ENCODE measurements at places on chromosomes 6 and 20. TPM values are rescaled to one million over a fixed set of nuclear protein-coding genes. Genes with fewer than 3 reads are reported as not detected.

Gene SLC26A8
- total RNA-seq, result 0.07 TPM

Gene CLIC5
- total RNA-seq, result under 0.01 TPM

Gene FAM83C
- not detected for total RNA-seq

Gene CCN6
- 0.10 TPM for total RNA-seq

Gene CD40
- 8.8 TPM for total RNA-seq

Gene GPR6
- not detected for total RNA-seq

Gene HLA-DQA2
- not detected for total RNA-seq

Gene FAM217A
- total RNA-seq, result not detected

Gene MPC1
- total RNA-seq, result 17.7 TPM

Gene CST5
- not detected for total RNA-seq

Gene COMMD7
- total RNA-seq, result 28.7 TPM

Gene TNNC2
- total RNA-seq, result 0.39 TPM

Gene TP53INP2
- 7.6 TPM for total RNA-seq

Gene TCP1
- 304 TPM for total RNA-seq

Gene ESR1
- total RNA-seq, result 1.8 TPM

Gene CEBPB
- 54.6 TPM for total RNA-seq

Gene CDH4
- 0.10 TPM for total RNA-seq

Gene RCAN2
- total RNA-seq, result 2.3 TPM

Gene MAFB
- total RNA-seq, result 0.79 TPM

Gene PTCHD4
- total RNA-seq, result 4.4 TPM

Gene AIF1
- not detected for total RNA-seq

Gene POM121L2
- not detected for total RNA-seq

Gene RSPO3
- total RNA-seq, result 8.0 TPM

Gene SPATS1
- not detected for total RNA-seq

Gene CCDC170
- 0.46 TPM for total RNA-seq

Gene TMC2
- total RNA-seq, result not detected

Gene TINAG
- total RNA-seq, result not detected

Gene ISM1
- under 0.01 TPM for total RNA-seq

Gene ATP9A
- total RNA-seq, result 55.8 TPM

Gene EMILIN3
- not detected for total RNA-seq

Measured in smooth muscle cell of the pulmonary artery (primary cell).